ENCODE measurements at places on chromosomes 2 and 18.

DNA sequence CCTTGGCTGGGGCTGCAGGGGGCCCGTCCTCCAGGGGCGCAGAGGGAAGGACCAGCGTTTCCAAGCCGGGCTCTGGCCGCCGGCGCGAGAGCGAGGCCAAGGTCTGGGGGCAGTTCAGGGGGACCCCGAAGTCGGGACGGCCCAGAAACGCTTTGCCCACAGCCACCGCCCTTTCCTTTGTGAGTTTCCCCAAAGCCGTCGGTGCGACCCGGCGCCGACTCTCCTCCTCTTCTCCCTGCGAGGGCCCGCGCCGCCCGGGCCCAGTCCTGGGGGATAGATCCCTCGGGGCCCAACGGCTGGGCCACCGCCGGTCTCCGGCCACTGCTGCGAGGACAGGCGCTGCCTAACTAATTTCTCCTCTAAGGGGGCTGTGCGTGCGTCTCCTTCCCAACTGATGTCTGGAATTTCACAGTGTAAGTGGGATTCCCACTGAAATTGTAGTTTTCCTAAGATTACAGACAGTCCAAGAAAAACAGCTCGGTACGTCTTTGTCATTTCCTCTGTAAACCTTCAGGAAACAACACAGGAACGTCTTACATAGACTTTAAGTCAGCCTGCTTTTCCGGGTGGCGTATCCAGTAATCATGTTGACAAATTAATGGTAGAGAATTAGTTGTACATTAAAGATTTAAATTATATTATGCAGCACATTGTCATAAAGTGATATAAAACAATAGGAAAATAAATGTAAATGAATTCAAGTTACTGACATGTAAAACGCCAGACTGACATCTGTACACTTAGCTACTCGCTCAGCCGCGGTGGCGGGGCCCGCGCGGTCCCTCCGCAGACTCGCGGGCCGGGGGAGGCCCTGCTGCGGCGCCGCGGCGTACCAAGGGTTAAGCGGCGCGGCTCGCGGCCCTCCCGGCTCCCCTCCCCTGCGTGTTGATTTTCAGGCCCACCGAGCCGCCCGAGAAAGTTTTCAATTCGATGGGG lies 139.4 kb upstream of the SIX3 start:
- DNase-seq = no peak

DNA sequence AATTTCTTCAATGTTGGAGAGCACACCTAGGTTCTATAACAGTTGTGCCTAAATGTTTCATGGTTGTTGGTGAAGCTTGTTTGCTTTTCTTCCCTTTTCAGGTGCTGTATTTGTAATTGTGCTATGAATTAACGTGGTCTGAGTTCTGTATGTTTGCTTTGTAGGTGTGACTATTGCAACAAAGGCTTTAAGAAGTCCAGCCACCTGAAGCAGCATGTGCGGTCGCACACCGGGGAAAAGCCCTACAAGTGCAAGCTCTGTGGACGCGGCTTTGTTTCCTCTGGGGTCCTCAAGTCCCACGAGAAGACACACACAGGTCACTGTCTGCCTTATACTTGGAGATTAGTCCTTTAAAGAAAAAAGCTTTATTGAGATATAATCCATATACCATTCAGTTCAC lies 91.2 kb downstream of the ZNF236 start:
- no peak for DNase-seq

DNA sequence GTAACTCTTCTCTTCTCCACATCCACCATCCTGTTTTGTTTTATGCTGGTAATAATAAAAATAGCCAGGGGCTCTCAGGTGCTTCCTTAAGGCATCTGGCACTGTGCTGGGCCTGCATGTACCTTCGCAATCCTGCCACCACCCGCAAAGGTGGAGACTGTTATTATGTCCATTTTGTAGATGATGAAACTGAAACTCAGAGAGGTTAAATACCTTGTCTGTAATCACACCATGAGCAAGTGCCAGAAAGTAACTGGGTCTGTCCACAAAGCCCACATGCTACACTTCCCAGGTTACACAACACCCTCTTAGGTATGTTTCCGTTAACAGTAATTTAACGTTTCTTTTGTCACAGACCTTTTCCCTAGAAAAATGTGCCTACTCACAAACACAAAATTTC lies 27.0 kb downstream of the NRP2 start:
- DNase-seq = no peak

- no peak for DNase-seq
Observed at GRCh38 chr2:45273412-45274249, 264.4 kb upstream of the SIX2 start.

- DNase-seq = peak; percentile 53
Observed at GRCh38 chr18:28123401-28124030, 53.4 kb downstream of the CDH2 start.

- no peak for DNase-seq
Observed at GRCh38 chr2:227423656-227424499, 36.1 kb upstream of the SCYGR1 start.

- no peak for DNase-seq
Observed at GRCh38 chr2:170163411-170164065, 14.4 kb upstream of the MYO3B start.

DNA sequence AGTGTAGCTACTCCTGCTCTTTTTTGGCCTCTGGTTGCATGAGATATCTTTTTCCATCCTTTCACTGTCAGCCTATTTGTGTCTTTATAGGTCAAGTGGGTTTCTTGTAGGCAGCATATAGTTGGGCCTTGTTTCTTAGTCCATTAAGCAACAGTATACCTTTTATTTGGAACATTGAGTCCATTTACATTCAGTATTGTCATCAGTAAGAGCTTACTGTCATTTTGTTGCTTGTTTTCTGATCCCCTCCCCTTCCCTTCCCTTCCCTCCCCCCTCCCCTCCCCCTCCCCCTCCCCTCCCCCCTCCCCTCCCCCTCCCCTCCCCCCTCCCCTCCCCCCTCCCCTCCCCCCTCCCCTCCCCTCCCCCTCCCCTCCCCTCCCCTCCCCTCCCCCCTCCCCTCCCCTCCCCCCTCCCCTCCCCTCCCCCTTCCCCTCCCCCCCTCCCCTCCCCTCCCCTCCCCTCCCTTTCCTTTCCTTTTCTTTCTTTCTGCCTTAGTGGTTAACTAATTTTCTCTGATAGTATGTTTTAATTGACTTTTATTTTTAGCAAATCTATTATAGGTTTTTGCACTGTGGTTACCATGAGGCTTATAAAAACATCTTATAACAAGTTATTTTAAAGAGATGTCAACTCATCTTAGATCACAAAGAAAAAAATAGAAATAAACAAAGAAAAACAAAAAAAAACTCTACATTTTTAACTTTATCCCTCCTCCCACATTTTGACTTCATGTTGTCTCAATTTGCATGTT lies 13.2 kb upstream of the DCDC2C start:
- no peak for DNase-seq

GRCh38 chr2:10879624-10880585 lies 31.8 kb upstream of the KCNF1 start:
- no peak for DNase-seq

DNA sequence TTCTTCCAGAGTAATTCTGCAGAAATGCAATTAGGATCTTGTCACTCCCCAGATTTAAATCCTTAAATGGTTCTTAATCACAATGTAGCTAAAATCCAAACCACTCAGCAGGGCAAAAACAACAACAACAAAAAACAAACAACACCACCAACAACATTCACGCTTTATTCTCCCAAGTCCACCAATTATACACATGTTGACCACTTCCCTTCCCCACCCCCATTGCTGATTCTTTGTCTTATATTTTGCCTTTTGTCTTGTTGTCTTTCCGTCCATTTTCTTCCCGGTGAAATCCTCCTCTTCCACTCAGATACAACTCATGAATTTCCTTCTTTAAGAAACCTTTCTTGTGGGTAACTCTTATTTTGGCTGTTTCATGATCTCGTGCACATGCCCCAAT lies 902.8 kb downstream of the EPHA4 start:
- no peak for DNase-seq

DNA sequence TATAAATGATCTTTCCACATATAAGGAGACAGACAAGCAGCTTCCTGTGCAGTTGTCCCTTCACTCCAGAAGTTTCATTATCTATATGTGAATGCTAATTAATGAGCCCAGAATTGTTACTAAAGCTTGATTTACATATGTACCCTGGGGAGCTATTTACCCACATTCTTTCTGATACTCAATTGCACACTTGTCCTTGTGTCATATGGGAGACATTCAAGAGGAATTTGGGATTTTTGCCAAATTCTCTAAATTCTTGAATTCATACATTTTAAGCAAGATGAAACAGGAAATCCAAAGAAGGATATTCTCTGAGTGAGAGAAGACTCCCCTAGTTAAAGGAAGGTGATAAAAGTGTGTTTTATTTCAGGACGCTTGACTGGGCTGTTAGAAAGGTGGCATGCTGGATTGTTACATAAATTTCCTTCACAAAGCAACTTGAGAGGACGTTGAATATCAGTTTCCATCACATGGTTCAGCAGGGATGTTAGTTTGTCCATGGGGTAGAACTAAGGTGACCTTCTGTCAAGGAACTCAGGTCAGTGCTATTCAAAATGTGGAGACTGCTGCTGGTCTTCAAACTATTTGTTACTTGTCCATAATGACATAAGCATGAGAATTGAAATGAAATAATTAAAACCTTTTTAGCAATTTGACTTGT lies 368.2 kb downstream of the IRS1 start:
- DNase-seq = peak; percentile 41

DNA sequence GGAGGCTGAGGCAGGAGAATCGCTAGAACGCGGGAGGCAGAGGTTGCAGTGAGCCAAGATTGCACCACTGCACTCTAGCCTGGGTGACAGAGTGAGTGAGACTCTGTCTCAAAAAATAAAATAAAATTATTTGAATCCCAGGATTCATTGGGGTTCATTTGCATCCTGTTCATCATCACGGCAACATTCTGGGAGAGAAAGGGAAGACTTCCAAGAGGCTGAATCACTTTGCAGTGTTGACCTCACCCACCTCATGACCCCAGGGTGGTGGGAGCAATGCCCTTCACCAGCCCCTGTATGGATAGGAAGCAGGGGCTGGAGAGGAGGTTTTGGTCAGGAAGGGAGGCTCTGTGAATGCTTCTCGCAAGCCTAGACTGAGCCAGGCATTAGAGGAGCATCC lies 195.6 kb downstream of the CTIF start:
- no peak for DNase-seq

DNA sequence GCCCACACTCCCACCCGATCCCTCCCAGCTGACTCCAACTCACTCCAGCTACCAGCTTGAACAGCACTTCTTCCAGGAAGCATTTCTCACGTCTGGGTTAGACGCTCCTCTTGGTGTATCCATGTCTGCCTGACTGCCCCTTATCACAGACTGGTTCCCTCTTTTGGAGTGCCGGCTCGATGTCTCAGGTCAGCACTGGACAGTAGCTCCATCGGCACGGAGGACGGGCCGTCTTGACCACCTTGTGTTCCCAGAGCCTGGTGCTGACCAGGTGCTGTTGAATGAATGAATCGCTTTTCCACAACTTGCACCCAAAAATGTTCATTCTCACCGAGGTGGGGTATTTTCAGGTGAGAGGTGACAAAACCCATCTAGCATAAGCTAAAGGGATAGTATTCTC lies 71.8 kb downstream of the LBH start:
- no peak for DNase-seq

- DNase-seq = no peak
Observed at GRCh38 chr2:135471106-135471505, 59.9 kb downstream of the ZRANB3 start.

GRCh38 chr18:28635530-28635929 lies 458.6 kb upstream of the CDH2 start:
- DNase-seq = no peak

DNA sequence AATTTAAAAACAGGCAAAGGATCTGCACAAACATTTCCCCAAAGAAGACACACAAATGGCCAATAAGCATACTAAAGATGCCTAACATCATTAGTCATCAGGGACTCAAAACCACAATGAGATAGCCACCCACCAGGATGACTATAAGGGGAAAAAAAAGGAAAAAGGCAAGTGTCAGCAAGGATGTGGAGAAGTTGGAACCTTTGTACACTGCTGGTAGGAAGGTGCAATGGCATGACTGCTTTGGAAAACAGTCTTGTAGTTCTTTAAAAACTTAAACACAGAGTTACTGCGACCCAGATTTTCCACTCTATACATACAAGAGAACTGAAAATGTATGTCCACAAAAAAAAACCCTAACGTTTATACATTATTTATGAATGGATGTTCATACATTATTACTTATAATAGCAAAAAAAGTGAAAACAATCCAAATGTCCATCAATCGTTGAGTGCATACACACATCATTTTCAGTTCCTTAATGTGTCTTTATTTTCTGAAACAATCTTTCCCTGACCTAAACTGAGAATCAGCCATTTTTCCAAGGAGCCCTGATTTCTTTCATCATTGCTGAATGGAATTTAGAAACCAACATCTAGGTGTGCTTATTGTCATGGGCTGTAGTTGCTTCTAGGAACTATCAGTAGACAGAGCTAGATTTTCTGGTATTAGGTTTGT lies 64.7 kb upstream of the TLK1 start:
- DNase-seq = peak; percentile 75

GRCh38 chr2:186771395-186771794 lies 77.5 kb downstream of the FAM171B start:
- peak; percentile 5 for DNase-seq

GRCh38 chr2:227942021-227942420 lies 70.6 kb downstream of the DAW1 start:
- no peak for DNase-seq

DNA sequence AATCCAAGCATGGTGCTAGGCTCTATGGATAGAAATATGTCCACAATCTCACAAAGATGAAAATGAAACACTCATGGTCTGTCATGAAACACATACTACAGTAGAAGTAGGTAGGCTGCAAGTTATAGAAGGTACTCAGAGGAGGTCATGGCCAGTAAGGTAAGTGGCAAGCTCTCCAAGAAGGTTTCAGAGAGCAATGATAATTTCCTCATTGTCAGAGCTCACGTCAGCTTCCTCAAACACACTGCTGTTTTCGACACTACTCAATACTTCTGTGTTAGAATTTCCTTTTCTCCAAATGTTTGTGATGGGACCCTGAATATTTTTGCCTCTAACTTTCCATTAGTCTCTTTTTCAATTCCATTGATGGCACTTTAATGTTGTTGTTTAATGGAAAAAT lies 25.5 kb downstream of the CCDC141 start:
- DNase-seq = no peak

DNA sequence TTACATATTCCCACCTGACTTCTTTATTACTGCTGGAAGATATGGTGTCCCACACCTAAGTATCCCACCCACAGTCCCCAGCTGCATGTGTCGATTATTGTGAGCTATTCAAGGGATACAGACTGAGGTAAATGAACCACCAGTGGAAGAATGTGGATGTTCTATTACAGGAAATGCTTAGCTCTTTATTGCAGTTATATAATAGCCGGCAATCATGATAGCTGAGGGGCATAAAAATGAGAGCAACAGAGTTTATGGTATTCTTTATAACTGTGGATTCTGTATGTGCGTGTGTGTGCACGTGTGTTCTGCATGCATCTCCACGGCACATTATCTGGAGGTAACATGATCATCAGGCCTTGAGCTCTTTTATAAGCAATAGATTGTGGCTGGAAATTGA lies 198.9 kb downstream of the NEDD4L start:
- no peak for DNase-seq

DNA sequence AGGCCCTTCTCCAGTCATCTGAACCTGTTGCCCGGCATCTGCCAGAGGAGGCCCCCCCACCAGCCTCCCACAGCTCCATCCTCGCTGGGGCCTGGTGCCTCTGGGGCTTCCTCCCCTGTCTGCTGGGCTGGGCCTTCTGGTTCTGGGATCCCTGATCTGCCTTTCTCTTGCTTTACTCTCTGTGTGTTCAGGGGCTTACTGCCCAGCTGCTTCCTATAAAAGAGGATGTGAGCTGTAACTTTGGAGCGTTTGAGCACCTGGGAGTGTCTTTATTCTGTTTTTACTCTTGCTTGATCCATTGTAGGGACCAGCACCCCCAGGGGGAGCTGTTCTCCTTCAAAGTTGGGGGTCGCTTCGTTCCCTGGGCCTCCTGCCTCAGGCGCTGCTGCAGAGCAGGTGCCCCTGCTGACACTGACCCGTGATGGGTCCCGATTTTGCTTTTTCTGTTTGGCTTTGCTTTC lies 23.1 kb upstream of the FAHD2A start:
- no peak for DNase-seq
